KBM-7 (cell line): ENCODE measurements at places on chromosomes 1 and 21.

GRCh38 chr1:23362218-23362713 lies 7.4 kb downstream of the ZNF436 start:
- DNase-seq = no peak

- DNase-seq = peak; percentile 33
These were observed 4.7 kb upstream of the PSMB2 start for GRCh38 chr1:35646043-35646442.

- DNase-seq = no peak
These were observed 91.8 kb upstream of the CASZ1 start for GRCh38 chr1:10888291-10888690.

GRCh38 chr1:228314658-228315483 lies 91.8 kb downstream of the TRIM11 start:
- DNase-seq = no peak

DNA sequence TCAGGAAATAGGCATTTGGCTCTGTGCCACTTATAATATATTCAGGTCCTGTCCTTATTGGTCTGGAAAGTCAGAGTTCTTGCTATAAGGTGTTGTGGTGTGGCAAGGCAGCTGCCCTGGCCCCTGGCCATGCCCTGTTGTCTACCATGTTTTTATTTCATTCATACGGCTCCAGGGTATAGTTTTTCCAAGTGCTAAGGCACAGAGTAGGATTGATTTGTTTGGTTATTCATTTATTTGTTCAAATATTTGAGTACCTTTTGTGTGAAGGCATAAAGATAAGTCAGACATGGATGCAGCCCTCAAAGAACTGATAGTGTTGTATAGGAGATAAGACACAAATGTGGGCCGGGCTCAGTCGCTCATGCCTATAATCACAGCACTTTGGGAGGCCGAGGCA lies 10.1 kb downstream of the ZBTB8B start:
- no peak for DNase-seq

- no peak for DNase-seq
These were observed 5.9 kb downstream of the AKT3 start for GRCh38 chr1:243844186-243844585.

DNA sequence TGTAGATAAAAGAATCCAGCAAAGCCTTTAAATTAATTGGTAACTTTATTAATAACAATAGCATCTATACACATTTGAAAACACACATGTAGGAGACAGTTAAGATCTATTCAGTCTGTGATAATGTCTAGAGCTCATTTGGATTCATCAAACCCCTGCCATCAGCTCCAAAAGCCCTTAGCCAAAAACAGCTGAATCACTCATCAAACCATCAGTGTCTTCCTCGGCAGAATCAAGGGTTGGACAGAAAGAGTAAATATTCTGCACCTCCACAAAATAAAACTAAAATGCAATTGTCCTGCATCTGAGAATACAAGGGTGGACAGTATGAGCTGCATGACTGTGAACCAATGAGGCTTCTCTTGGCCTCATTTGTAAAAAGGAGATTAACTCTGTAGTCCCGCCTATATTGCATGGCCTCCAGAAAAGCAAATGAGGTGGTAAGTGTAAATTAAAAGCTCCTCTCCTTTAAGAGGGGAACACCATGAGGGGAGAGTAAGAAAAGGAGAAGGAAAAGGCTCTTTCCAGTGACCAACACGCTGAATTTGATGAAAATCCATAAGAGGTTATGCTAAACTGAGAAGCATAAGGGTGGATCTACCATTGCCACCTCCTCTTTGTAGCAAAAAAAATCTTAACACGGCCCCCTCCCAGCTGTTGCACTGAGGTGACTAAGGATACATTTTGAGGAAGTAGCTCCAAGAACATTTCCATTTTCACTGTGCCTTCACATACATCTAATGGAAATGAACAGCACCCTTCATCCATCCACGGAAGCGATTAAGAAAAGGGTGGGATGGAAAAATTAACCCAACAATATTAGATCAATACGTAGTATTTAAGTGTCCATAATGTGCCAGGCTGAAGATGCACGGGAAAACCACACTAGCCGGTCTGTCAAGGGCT lies 14.7 kb upstream of the BOLA1 start:
- peak; percentile 91 for DNase-seq

DNA sequence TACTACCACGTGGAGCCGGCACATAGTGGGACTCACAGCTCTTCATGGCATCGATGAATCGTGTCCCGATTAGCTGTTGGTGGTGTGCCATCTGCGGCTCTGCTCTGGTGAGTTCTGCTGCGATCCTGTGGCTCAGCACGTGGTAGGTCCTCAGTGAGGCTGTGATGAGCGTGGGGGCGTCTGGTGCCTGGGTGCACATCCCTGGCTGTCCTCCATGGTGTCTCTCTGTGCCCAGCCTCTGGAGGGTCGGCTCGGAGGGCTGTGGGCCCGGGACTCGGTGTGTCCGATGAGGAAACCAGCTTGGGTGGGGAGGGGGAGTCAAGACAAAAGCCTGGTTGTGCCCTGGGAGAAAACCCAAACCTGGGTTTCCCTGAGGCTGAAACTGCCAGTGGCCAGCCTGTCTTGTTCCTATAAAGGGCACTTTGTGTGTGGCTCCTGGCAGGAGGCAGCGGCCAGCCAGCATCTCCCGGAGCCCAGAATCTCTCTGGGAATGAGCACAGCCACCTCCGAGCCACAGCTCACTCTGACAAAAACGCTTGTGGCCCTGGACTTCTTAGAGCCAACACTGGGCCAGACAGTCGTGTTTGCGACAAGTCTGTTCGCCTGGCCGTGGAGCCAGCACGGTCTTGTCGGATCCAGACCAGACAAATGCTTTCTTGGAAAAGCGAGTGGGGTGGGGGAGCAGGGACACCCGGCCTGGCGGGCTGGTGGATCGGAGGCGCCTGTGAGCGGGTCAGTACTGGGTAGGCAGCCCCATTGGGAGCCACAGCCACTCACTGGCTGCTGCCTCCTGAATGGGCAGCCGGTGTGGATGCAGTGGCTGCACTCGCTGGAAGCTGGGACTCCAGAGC lies 31.8 kb downstream of the SPSB1 start:
- no peak for DNase-seq

GRCh38 chr1:28915031-28915895 lies 894 bp downstream of the EPB41 start:
- DNase-seq = peak; percentile 65

DNA sequence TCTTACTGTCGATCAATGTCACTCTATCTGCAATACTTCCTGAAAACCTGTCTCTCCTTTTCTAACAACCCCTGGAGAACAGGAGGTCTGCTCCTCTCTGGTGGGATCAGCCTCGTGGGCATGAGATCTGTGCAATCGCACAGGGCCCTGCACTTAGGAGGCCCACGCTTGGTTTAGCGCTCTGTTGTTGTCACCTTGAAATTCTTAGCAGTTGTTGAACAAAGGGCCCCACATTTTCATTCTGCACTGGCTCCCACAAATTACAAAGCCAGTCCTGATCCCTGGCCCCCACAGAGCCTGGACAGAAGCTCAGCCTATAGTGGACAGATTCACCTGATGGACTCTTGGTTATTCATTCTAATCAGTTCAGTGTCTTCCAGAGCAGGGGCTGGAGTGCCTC lies 18.6 kb downstream of the SPOCD1 start:
- no peak for DNase-seq

- no peak for DNase-seq
These were observed 91.5 kb upstream of the ZNHIT6 start for GRCh38 chr1:85799737-85800136.

DNA sequence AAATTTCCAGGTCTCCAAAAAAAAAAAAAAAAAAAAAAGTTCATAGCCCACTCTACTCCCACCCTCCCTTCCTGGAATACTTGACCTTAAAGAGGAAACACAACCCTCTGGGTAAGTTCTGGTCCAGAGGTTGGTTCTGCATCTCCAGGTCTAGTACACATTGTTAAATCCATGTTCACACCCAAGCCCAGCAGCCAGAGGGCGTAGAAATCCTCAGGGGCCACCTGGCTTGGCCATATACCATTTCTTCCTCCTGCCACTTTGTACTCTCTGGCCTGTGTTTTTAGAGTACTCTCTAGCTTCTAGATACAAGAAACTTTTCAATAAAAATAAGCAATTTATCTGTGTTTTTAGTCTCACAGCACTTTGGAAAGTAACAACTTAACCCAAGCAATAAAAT lies 89.3 kb downstream of the PHTF1 start:
- no peak for DNase-seq

- no peak for DNase-seq
These were observed 2.9 kb upstream of the CLSTN1 start for GRCh38 chr1:9826616-9827015.

DNA sequence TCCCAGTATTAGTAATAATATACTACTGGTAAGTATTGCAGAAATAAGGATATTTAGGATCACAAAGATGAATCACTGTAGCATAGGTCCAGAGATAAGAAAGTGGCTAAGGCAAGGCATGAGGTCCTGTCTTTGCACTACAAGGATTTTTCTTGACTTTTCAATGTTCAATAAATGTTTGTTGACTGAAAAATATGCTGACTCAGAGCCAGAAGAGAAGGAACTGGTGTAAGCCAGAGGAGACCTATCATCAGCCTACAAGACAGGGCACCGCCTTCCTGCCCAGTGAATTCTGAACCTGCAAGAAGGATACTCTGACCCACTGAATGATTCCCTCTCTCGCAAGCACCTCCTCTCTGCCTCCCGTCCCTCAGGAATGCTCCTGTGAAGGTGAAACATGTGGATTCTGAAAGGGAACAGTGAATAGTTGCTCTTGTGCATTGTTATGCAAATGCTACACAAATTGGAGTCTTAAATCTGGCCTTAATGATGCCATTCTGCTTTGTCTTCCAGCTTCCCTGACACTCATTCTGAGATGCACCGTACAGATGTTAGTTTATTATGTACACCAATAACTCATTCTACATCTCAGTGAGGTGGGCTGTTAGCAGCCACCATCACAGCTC lies 540.0 kb downstream of the OMA1 start:
- no peak for DNase-seq

- DNase-seq = no peak
These were observed 14.5 kb upstream of the PTTG1IP start for GRCh38 chr21:44887807-44888580.

- no peak for DNase-seq
These were observed 170.3 kb downstream of the RGS7 start for GRCh38 chr1:241186716-241187115.

- DNase-seq = no peak
These were observed 604.2 kb downstream of the LRRIQ3 start for GRCh38 chr1:73593804-73594203.

GRCh38 chr1:109722908-109723691 lies 11.0 kb downstream of the GSTM5 start:
- DNase-seq = no peak

DNA sequence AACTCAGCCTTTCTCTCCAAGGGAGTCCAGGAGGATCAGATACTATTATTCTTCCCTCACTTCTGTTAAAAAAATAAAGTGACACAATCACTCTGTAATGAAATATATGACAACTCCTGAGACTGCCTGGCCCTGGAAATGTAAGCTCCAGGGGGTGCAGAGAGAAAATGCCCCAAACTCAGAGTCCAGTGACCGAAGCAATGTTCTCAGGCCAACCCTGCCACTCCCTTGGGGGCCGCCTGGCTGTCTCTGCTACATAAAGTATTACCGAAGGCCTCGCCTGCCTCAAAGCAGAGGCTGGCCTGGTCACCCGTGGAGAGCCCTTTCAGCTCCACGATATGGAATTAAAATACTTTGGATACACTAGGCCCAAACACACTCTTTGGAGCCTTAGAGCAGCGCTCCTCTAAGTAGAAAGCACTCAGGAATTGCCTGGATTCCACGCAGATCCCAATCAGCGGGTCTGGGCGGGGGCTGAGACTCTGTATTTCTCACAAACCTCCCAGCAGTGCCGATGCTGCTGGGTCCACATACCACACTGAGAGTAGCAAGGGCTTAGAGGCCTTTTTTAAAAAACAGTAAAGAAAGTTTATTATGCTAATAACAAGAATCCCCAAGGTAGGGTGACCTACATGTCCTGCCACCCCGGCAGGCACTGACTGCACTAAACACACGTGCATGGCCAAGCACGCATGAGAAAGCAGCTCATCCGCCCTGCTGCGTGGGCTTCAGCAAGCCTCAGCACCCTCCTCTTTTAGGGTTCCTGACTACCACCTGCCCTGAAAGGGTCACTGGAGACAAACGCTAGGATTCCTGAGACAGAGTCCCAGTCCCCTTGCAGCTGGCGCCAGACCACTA lies 31.1 kb downstream of the TMCO4 start:
- DNase-seq = no peak

GRCh38 chr1:165836664-165837482 lies 9.5 kb downstream of the UCK2 start:
- DNase-seq = no peak

DNA sequence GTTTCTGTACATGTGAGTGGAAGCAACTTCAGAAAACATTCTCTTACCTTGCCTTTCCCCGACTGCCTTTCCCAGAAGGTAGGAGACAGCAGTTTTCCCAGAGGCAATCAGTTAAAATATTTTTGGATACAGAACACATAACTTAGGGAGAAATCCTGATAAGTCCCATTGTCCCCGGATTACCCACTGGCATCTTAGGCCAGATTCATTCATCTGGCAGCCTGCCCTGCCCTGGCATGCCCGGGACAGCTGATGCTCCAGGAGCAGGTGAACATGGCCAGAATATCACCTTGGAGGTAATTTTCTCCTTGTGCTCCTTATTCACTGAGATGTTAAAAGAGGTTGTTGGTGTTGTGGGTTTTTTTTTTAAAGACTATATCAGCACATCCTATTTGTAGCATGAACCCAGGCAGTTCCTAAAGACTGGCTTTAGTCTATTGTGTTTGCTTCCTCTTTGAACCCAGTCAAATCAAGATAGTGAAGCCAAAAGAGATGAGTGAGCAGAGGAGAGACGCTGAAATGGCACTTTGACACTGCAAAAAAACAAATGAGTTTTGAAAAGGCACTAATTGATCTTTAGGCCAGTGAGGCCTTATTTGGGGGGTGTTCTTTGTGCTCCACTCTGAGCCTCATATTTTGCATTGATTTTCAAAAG lies 139.6 kb downstream of the PLPP3 start:
- DNase-seq = no peak

DNA sequence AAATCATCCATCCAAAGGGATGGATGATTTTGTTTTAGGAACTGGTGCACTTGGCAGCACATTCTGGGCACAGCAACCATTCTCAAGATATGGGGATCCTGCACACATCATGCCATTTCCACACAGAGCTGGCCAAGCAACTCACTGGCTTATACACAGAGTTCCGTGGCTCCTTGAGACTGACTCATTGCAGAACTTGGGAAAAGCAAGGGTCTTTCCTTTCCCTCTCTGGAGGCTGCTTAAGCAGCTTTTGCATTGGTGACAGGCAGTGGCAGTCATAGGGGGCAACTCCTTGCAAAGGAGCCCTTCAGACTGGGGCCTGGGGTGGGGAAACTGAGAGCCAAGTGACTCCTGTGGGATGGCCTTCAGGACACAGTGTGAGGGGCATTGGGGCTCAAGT lies 1.9 kb upstream of the MAD2L2 start:
- DNase-seq = no peak

DNA sequence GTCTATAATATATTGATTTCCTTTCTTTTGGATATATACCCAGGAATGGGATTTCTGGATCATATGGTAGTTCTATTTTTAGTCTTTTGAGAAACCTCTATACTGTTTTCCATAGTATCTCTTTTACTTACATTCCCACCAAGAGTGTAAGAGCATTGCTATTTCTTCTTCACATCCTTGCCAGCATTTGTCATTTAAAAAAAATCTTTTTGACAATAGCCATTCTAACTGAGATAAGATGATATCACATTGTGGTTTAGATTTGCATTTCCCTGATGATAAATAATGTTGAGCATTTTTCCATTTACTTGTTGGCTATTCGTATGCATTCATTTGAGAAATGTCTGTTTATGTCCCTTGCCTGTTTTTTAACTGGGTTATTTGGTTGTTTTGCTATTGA lies 467.4 kb downstream of the COL11A1 start:
- DNase-seq = no peak

- no peak for DNase-seq
These were observed 46.6 kb downstream of the PLD5 start for GRCh38 chr1:242477944-242478343.
